ENCODE measurements at places on chromosomes 3 and 15. TPM values are rescaled to one million over a fixed set of nuclear protein-coding genes. Genes with fewer than 3 reads are reported as not detected.
A peak's percentile ranks its signal among the peaks of the same experiment; 100 is the strongest.

DNA sequence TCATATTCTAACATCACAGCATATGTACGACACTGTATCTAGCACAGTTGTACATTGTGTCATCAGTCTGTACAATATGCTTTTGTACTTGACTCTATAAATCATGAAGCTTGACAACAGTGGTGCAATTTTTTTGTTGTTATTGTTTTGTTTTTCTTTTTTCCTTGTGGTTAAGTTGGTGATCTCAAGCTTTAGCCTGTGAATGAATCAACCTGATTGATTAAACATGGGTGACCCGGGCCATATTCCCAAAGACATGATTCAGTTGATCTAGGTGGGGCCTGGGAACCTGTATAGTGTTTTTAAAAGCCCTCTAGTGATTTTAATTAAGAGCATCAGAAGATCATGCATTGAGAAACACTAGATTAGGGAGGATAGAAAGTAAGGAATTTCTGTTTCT lies 101.8 kb upstream of the AADACL2 start:
- H3K4me3 ChIP-seq = no peak overlapping the region
- H3K4me1 ChIP-seq = no peaks in the 10 kb centered on the region
- no peaks in the 10 kb centered on the region for H3K36me3 ChIP-seq
- DNase-seq = no peak
- H3K27me3 ChIP-seq = no peaks in the 10 kb centered on the region
- no peak overlapping the region for H3K27ac ChIP-seq

DNA sequence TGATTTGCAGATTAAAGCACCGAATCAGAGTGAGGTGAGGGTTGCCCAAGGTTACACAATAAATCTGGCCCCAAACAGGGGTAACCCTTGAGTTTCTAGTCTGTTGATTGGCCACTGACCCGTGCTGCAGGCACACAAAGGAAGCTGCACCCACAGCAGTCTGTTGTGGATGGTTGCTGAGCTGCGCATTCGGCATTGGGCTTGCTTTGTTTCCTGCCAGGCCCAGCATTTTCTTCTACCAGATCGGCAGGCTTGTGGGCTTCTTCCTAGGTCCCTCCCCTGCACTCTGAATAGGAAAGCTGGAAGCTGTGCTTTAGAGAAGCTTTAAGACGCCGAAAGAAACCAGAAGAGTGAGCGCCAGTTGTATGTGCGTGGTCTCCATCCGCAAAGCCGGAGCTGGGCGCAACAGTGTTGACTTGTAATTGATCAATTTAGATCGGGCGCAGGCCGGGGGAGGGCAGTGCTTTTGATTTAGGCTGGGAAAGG lies 12.1 kb downstream of the B3GNT5 start:
- no peaks in the 10 kb centered on the region for H3K27me3 ChIP-seq
- DNase-seq = peak; percentile 84
- H3K36me3 ChIP-seq = no peaks in the 10 kb centered on the region
- H3K27ac ChIP-seq = peak overlapping the region; percentile 6
- H3K4me3 ChIP-seq = no peak overlapping the region

DNA sequence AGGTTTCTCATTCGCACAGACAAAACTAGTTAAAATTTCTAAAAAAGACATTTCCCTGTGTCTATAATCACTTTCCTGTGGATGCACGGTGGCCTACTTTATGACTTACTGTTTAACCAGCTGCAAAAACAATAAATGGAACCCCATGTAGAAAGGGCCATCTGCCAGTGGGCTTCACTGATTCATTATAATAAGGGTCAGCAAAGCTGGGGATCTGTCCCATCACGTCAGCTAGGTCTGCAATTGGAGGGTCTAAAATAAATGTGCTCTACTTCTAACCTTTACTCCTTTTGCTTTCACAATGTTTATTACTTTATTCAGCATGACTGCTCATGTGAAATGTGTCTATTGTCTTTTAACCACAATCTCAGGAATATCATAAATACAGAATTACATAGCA lies 43.1 kb upstream of the NMD3 start:
- H3K4me3 ChIP-seq = no peak overlapping the region
- no peaks in the 10 kb centered on the region for H3K27me3 ChIP-seq
- H3K27ac ChIP-seq = no peak overlapping the region
- no peak for DNase-seq
- H3K4me1 ChIP-seq = no peaks in the 10 kb centered on the region
- no peaks in the 10 kb centered on the region for H3K36me3 ChIP-seq

DNA sequence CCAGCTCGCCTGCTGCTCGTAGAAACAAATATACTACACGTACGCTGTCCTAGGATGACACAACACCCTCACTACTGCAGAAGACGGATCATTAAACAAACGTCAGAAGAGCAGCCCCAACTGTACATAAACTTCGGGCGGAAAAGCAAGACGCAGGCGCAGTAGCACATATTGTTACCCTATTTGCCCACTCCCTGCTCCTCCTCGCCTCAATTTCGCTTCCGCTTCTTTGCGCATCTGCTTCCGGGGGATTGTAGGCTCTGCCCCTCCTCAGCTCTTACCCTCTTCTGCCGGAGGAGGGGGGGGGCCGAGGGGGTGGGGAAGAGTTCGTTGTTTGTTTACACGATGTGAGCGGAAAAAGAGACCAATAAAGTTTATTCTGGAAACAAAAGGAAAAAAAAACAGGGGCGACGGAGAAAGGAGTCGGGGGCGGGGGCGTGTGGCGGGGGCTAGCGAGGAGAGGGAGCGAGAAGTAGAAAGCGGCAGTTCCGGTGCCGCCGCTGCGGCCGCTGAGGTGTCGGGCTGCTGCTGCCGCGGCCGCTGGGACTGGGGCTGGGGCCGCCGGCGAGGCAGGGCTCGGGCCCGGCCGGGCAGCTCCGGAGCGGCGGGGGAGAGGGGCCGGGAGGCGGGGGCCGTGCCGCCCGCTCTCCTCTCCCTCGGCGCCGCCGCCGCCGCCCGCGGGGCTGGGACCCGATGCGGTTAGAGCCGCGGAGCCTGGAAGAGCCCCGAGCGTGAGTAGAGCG lies at the start of gene PIK3CA:
Gene PIK3CA (plus strand): TSS at position 485 of the 743 bp plus-strand sequence. CDS start 50,469 bp downstream, outside the sequence.
- peak within 1 kb of the TSS; percentile 96 for H3K4me3 ChIP-seq
- H3K27me3 ChIP-seq = no peaks in the 10 kb centered on the region
- peaks cover 40% of the 10 kb centered on the region for H3K4me1 ChIP-seq
- H3K27ac ChIP-seq = peak within 1 kb of the TSS; percentile 97

The IL16 gene
- total RNA-seq = 4.9 TPM

The RLBP1 gene
- total RNA-seq = not detected

The GATM gene
- 74.7 TPM for total RNA-seq
